ENCODE measurements at places on chromosomes 7 and 10. TPM values are rescaled to one million over a fixed set of nuclear protein-coding genes. Genes with fewer than 3 reads are reported as not detected.

Gene EMX2
- not detected for total RNA-seq

Gene ABI1
- total RNA-seq: 53.7 TPM

Gene NPFFR1
- not detected for total RNA-seq

Gene TUBGCP2
- 49.6 TPM for total RNA-seq

Gene ECD
- total RNA-seq: 25.0 TPM

Gene PGAM2
- not detected for total RNA-seq

Gene AKR1C4
- 0.30 TPM for total RNA-seq

Gene CALML5
- not detected for total RNA-seq

Gene TAC1
- not detected for total RNA-seq

Gene PILRA
- total RNA-seq: 5.2 TPM

Gene LRRC27
- total RNA-seq: 5.2 TPM

Gene TAS2R4
- total RNA-seq: 0.12 TPM

Gene ZEB1
- 10.1 TPM for total RNA-seq

Gene TSPAN33
- total RNA-seq: 6.4 TPM

Gene PNLIPRP3
- not detected for total RNA-seq

Gene BTBD16
- 0.46 TPM for total RNA-seq

Gene AKR1D1
- not detected for total RNA-seq

Gene SP4
- total RNA-seq: 1.2 TPM

Gene HMX2
- 0.10 TPM for total RNA-seq

Gene NACAD
- 0.31 TPM for total RNA-seq

Gene GPR15LG
- not detected for total RNA-seq

Gene ANK3
- 0.59 TPM for total RNA-seq

Gene AGAP3
- 56.3 TPM for total RNA-seq

Gene IDI2
- not detected for total RNA-seq

Gene LRIT1
- not detected for total RNA-seq

Gene CD36
- total RNA-seq: not detected

Gene ACTL6B
- not detected for total RNA-seq

Gene BAMBI
- 11.3 TPM for total RNA-seq

Gene ODAD2
- not detected for total RNA-seq

Gene HIBADH
- 47.1 TPM for total RNA-seq

Gene TMEM225B
- total RNA-seq: 0.89 TPM

Gene GJD4
- not detected for total RNA-seq

Gene WEE2
- total RNA-seq: not detected

Gene GALNT17
- not detected for total RNA-seq

Gene PRSS2
- total RNA-seq: not detected

Gene PLCE1
- 6.8 TPM for total RNA-seq

Gene TEX36
- total RNA-seq: not detected

Gene NPC1L1
- total RNA-seq: 0.06 TPM

Gene HOXA2
- 0.81 TPM for total RNA-seq

Gene CLRN3
- not detected for total RNA-seq

Measured in A549 treated with Hydrocortisone at 1 μM for 4 hours (cell line).